ENCODE measurements at places on chromosomes 5 and 9.

GRCh38 chr9:975740-976257 is 656 bp upstream of the DMRT3 start:
- no peak overlapping the region for H3K27ac ChIP-seq
- H3K36me3 ChIP-seq = peaks cover 12% of the 10 kb centered on the region
- peak overlapping the region; percentile 41 for H3K4me3 ChIP-seq
- peaks cover 31% of the 10 kb centered on the region for H3K4me1 ChIP-seq
- peaks cover 71% of the 10 kb centered on the region for H3K27me3 ChIP-seq

- H3K27ac ChIP-seq = no peak overlapping the region
- no peak for DNase-seq
- H3K36me3 ChIP-seq = no peaks in the 10 kb centered on the region
- H3K4me3 ChIP-seq = no peak overlapping the region
- peaks cover 31% of the 10 kb centered on the region for H3K27me3 ChIP-seq
These were observed 103.6 kb downstream of the BOD1 start for GRCh38 chr5:173512637-173513435.

GRCh38 chr9:115369322-115369957 is 251.5 kb upstream of the TNC start:
- no peak overlapping the region for H3K27ac ChIP-seq
- H3K27me3 ChIP-seq = no peaks in the 10 kb centered on the region
- H3K4me3 ChIP-seq = no peak overlapping the region
- no peaks in the 10 kb centered on the region for H3K4me1 ChIP-seq
- H3K36me3 ChIP-seq = peaks cover 8% of the 10 kb centered on the region
- DNase-seq = no peak

DNA sequence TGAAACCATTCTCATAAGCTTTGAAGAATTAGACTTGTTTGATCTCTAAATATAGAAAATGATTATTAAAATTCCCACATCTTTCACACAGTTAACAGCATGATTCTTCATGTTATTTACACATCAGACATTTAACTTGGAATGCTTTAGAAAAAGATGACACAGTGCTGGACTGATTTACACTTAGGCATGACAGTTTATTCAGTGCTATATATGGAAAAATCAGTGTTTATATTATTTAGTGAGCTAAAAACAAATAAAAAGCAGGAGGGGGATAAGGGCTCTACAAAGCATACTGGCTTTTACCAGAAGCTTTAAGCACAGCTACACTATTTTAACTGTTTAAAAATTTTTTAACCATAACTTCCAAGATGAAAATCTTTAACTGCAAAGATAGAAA is 30.0 kb downstream of the CDC37L1 start:
- no peaks in the 10 kb centered on the region for H3K27me3 ChIP-seq
- H3K27ac ChIP-seq = no peak overlapping the region
- no peaks in the 10 kb centered on the region for H3K4me1 ChIP-seq
- H3K36me3 ChIP-seq = peaks cover 6% of the 10 kb centered on the region
- DNase-seq = no peak
- H3K4me3 ChIP-seq = no peak overlapping the region

DNA sequence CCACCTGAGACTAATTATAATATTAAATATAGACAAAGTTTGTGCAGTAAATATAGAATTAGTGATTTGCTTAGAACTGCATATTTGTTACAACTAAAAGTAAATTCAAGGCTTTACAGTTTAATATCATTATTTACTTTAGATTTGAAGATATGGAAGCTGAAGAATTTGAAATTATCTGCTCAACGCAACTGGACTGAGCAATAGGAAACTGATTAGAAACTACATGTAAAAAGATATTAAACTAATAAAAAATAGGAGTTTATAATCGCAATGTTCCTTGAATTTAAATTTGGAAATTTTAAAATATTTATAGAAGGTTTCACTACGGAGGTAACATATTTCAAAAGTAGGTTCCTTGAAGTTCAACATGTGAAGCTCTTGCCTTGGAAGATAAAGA is 55.2 kb downstream of the CDH10 start:
- no peaks in the 10 kb centered on the region for H3K36me3 ChIP-seq
- no peak overlapping the region for H3K4me3 ChIP-seq
- H3K27me3 ChIP-seq = no peaks in the 10 kb centered on the region
- no peaks in the 10 kb centered on the region for H3K4me1 ChIP-seq
- no peak for DNase-seq

DNA sequence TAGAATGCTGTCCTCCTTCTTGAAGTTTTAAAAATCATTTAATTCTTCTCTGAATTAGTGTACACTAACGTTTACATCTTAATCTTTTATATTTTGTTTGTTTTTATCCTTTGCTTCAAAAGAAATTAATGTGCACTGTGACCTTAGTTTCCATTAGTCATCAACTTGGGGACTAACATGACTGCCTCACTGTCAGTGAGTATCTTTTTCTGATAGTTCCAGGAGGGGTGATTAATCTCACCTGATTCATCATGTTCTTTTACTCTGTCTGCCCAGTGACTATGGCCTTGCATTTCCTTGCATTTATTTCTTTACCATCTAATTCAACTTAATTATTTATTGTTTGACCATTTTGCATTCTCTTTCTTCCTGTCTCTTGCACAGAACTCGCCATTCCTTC is 33.4 kb upstream of the NR3C1 start:
- no peak for DNase-seq
- H3K4me1 ChIP-seq = peaks cover 51% of the 10 kb centered on the region
- no peaks in the 10 kb centered on the region for H3K27me3 ChIP-seq
- no peaks in the 10 kb centered on the region for H3K36me3 ChIP-seq
- H3K27ac ChIP-seq = peak overlapping the region; percentile 84
- peak overlapping the region; percentile 68 for H3K4me3 ChIP-seq

GRCh38 chr9:134830126-134830525 is 50.5 kb upstream of the FCN2 start:
- no peak overlapping the region for H3K4me3 ChIP-seq
- H3K4me1 ChIP-seq = no peaks in the 10 kb centered on the region
- no peaks in the 10 kb centered on the region for H3K27me3 ChIP-seq
- no peak overlapping the region for H3K27ac ChIP-seq
- H3K36me3 ChIP-seq = no peaks in the 10 kb centered on the region

DNA sequence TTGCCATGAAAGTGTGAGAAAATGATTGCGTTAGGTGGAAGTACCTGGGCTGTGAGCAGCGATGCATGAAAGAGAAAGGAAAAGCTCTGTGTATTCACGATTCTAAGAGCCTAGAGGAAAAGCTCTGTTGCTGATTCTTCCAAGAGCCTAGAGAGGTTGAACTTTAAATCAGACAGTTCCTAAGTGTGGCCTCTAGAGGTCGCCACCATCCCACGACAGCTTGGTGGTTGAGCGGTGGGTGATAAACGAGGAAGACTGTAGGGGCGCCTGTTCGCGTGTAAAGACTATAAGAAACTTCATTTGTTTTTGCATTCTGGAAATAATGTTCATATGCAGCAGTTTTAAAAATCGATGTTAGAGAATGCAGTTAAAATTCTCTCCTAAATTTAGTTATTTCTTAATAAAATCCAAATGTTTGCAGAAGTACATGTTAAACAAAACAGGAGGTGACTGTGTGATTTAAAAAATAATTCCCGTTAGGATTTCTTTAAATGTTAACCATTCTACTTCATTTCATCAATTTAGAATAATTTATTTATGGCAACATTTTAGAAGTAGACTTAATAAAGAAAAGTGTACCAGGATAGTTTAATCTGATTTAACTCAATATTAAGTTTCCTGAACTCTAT is 107.7 kb downstream of the TENT4A start:
- peaks cover 5% of the 10 kb centered on the region for H3K36me3 ChIP-seq
- peaks cover 10% of the 10 kb centered on the region for H3K27me3 ChIP-seq
- no peak overlapping the region for H3K27ac ChIP-seq
- H3K4me3 ChIP-seq = no peak overlapping the region
- DNase-seq = no peak

- H3K4me3 ChIP-seq = no peak overlapping the region
- no peak overlapping the region for H3K27ac ChIP-seq
- H3K27me3 ChIP-seq = no peaks in the 10 kb centered on the region
- no peak for DNase-seq
These were observed 74.5 kb downstream of the ADAMTS2 start for GRCh38 chr5:179270581-179271427.

DNA sequence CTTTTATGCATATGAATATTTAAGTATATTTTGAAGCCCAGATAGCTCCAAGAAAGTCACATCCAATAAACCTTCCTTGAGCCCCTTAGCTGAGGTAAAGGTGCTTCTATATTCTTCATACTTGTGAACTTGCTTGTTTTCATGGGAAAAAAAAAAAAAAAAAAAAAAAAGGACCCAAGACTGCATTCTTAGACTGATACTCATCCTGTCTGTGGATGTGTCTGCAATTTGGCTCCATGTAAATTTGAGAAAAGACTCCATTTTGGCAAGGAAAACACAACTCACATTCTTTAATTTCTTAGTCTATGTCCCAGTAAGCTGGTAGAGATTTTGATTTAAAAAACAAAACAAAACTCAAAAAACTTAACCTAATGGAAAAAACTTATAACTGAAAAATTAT is 238.3 kb downstream of the FBXL17 start:
- H3K36me3 ChIP-seq = peaks cover 8% of the 10 kb centered on the region
- no peak overlapping the region for H3K27ac ChIP-seq
- H3K27me3 ChIP-seq = no peaks in the 10 kb centered on the region
- no peak for DNase-seq

DNA sequence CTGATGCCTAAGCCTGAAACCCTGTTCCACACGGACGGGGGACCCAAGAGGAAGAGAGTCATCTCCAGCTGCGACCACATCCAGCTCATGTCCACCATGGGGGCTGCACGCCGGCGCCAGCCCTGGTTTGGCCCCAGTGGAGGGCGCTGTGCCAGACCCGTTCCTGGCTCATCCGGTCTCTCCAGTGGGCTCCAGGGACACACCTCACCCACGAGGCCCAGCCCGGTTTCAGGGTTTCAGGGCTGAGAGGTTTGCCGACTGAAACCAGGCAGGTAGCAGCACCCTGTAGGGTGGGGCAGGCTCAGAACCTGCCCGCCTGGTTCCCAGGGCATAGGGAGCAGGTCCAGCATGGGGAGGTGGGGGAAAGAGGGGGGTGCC is 71.4 kb upstream of the STXBP1 start:
- no peak for DNase-seq
- H3K4me1 ChIP-seq = no peaks in the 10 kb centered on the region
- no peaks in the 10 kb centered on the region for H3K36me3 ChIP-seq
- no peak overlapping the region for H3K27ac ChIP-seq

DNA sequence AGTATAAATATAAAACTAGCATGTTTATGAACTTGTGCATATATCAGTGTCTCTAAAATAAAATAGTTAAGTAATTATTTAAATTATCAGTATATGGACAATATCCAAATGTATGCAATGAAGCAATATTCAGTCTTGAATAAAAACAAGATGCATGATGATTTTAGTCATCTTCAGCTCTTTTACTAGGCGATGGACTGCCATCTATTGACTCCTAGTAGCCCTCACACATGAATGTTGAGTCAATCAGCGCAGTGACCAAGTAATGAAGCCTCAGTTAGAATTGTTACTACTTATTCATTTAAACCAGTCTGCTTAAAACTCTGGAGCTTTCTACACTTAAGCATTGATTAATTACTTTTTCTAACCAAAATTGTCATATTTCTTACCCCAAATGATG is 92.9 kb upstream of the GRHPR start:
- H3K27ac ChIP-seq = peak overlapping the region; percentile 91
- H3K27me3 ChIP-seq = no peaks in the 10 kb centered on the region
- no peaks in the 10 kb centered on the region for H3K36me3 ChIP-seq
- peak; percentile 43 for DNase-seq
- H3K4me1 ChIP-seq = peaks cover 53% of the 10 kb centered on the region

- H3K4me1 ChIP-seq = peaks cover 16% of the 10 kb centered on the region
- no peak for DNase-seq
- no peaks in the 10 kb centered on the region for H3K27me3 ChIP-seq
These were observed 1079.9 kb upstream of the ACO1 start for GRCh38 chr9:31304576-31304975.

- no peak for DNase-seq
- peaks cover 41% of the 10 kb centered on the region for H3K27me3 ChIP-seq
- H3K27ac ChIP-seq = no peak overlapping the region
- H3K4me1 ChIP-seq = peaks cover 14% of the 10 kb centered on the region
- H3K4me3 ChIP-seq = no peak overlapping the region
- H3K36me3 ChIP-seq = no peaks in the 10 kb centered on the region
These were observed 2.0 kb downstream of the LOX start for GRCh38 chr5:122076050-122076461.

DNA sequence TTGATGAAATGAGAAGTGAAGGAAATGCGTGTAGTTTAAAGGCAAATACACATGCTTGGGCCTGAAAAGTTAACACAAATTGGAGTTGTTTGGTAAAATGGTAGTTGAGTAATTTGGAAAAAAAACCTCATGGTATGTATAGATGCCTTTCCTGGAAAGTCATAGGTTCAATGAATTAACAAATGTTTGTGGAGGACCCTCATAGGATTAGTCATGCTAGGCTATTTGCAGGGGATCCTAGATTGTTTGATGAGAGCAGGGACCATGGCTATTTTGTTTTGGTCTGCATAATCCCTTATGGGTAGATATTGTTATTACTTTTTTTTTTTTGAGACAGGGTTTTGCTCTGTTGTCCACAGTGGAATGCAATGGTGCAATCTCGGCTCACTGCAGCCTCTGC is 93.5 kb upstream of the NR3C1 start:
- no peaks in the 10 kb centered on the region for H3K27me3 ChIP-seq
- no peak overlapping the region for H3K4me3 ChIP-seq
- no peaks in the 10 kb centered on the region for H3K4me1 ChIP-seq
- H3K36me3 ChIP-seq = no peaks in the 10 kb centered on the region
- H3K27ac ChIP-seq = no peak overlapping the region

DNA sequence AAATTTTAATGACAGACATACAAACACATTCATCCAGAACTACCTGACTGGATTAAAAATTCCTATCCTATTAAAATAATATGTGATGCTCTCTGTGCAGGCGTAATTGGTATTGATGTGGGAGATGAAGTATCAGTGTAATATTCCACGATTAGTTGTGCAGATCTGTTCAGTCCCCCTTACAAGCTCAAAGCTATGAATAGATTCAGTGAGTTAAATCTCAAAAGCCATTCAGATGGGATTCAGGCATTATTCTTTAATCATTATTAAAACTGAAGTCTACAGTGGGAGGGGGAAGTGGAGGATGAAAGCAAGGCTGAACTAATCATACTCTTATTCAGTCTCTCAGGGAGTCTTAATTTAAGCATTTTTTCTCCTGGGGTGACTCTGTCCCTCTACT is 855.8 kb downstream of the EFNA5 start:
- no peaks in the 10 kb centered on the region for H3K27me3 ChIP-seq
- H3K4me3 ChIP-seq = no peak overlapping the region
- DNase-seq = no peak
- H3K36me3 ChIP-seq = no peaks in the 10 kb centered on the region

GRCh38 chr5:43314724-43315123 is 1.5 kb upstream of the HMGCS1 start:
- H3K27me3 ChIP-seq = no peaks in the 10 kb centered on the region
- no peak for DNase-seq
- peak overlapping the region; percentile 97 for H3K27ac ChIP-seq
- H3K4me1 ChIP-seq = peaks cover 30% of the 10 kb centered on the region

All from naive B cell (primary cell).